ENCODE measurements at places on chromosomes 6 and 20.

GRCh38 chr6:130207979-130208649 lies 14.6 kb downstream of the SAMD3 start:
- no peak for DNase-seq

DNA sequence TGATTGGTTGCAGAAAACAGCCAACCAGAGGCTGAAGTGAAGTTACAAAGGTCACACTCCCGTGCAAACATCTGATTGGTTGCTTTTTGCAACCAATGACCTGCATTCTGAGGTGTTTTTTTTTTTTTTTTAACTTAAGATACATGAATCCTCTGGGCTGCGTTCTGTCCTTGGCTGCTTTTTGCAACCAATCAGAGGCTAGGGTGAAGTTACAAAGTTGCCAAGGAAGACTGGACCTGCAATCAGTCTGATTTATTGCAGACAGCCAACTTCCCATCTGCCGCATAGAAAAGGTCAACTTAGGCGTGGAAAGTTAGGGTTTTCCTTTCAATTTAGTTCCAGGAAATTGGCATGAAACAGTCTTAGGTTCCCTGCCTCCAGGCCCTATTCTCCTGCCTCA lies 292.9 kb downstream of the PLCB1 start:
- no peak for DNase-seq

- DNase-seq = no peak
Measured at GRCh38 chr6:1287103-1287591, 24.8 kb upstream of the FOXQ1 start.

- DNase-seq = no peak
Measured at GRCh38 chr20:11780765-11781369, 136.8 kb upstream of the BTBD3 start.

GRCh38 chr20:51902933-51903332 lies 100.6 kb upstream of the SALL4 start:
- no peak for DNase-seq

- no peak for DNase-seq
Measured at GRCh38 chr6:37669887-37670437, 27.7 kb downstream of the MDGA1 start.

DNA sequence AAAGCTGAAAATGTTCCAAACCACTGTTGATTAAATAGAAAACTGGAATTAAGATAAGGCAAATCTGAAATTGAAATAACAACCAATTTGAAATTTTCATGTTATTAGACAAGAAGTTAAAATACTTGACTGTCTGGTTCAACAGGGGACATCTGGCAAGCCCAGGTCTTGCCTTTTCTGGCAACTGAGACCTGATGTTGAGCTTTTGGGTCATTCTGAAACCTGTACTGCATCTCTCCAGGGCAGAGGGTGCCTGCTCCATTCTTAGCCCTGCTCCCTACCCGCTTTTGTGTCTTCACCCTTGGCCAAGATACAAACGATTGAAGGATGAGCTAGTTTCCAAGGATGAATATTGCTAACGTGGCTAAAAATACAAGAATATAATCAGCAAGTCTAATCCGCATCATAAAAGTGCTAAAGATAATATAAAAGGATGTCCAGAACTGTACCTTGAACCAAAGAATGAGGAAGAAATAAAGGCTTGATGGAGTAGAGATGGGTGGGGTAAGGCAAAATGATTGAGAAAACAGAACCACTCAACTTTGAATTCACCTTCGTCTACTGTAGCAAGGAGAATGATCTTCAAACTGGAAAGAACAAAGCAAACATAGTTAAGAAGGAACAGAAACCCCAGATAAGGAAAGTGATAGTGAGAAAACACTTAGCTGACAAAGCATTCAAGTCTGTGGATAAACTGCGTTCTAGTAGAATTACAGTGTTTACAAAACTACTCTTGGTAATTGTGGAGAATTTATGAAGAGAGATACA lies 109.8 kb upstream of the MAN1A1 start:
- no peak for DNase-seq

GRCh38 chr6:126937426-126937825 lies 181.0 kb upstream of the RSPO3 start:
- no peak for DNase-seq

- DNase-seq = no peak
Measured at GRCh38 chr6:132261354-132261753, 139.9 kb downstream of the MOXD1 start.

- no peak for DNase-seq
Measured at GRCh38 chr6:135306740-135307420, 125.8 kb downstream of the MYB start.

DNA sequence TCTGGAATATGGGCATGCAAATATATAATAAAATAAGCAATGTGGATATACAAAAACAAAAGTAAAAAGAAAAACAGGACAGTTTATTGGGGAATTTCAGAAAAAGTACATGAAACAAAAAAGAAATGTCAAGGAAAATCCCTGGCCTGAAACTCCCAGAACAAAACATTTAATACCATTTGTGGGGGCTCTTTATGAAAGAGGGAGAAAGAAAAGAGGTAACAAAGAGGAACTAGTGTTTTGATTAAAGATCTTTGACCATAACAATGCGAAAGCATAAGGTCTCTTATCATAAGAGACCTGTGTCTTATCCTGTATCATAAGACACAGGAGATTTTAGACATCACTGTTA lies 88.6 kb upstream of the ARID1B start:
- no peak for DNase-seq

- DNase-seq = no peak
Measured at GRCh38 chr6:13764996-13765395, 49.4 kb downstream of the MCUR1 start.

DNA sequence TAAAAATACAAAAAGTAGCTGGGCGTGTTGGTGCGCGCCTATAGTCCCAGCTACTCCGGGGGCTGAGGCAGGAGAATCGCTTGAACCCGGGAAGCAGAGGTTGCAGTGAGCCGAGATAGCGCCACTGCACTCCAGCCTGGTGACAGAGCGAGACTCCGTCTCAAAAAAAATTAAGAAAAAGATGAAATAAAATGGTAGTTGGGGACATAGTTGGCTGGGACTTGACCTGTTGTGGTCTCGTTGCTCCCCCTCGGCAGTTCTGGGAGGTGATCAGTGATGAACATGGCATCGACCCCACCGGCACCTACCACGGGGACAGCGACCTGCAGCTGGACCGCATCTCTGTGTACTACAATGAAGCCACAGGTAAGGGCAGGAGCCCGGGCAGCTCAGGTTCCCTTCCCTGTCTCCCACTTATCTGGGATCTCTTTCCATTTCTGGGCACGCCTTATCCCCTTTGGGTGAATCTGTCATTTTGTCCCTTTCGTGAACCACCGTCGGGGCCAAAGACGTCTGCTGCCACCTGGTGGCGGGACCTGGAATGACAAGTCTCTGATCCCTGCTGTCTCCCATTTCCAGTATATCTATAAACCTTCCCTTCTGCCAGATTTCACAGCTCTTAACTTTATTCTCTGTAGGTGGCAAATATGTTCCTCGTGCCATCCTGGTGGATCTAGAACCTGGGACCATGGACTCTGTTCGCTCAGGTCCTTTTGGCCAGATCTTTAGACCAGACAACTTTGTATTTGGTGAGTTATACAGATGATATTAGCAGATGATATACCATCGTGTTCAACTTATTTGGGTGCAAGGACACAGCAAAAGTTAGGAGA lies 2.3 kb downstream of the TUBB start:
- peak; percentile 69 for DNase-seq

GRCh38 chr6:14026831-14027539 lies 90.6 kb upstream of the CD83 start:
- no peak for DNase-seq

DNA sequence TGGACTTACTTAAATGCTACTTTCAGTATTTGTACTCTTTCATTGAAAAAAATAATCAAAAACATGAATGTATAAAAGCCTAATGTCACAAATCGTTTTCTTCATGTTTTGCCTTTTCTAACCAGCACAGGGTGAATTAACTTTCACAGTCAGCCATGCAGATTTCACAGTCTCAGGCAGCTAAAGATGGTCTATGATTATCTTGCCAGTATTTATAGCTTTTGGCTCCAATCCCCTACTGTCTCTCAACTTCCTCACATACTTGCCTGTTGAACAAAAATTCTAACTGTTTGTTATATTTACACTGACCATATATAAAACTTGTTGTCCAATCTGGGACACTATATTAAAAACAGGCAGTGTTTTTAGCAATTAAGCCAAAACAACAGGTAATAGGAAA lies 358.2 kb downstream of the ARHGAP18 start:
- DNase-seq = no peak

DNA sequence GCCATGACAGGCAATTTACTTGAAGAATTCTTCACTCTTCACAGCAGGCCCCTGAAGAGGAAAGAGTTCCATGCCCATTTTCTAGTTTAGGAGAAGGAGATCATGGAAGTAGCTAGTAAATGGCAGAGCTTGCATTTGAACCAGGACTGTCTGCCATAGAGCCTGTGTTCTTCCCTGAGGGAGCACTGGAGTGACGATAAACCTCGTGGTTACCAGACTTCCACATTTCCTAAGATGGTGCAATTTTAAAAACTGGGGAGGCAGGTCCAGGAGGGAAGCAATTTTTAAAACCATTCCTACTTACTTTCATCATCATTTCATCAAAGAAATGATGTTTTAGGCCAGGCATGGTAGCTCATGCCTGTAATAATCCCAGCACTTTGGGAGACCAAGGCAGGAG lies 36.8 kb downstream of the STK35 start:
- no peak for DNase-seq

- no peak for DNase-seq
Measured at GRCh38 chr20:52012079-52012478, 179.5 kb downstream of the ZFP64 start.

GRCh38 chr20:61433176-61433575 lies 181.1 kb downstream of the CDH4 start:
- DNase-seq = no peak

DNA sequence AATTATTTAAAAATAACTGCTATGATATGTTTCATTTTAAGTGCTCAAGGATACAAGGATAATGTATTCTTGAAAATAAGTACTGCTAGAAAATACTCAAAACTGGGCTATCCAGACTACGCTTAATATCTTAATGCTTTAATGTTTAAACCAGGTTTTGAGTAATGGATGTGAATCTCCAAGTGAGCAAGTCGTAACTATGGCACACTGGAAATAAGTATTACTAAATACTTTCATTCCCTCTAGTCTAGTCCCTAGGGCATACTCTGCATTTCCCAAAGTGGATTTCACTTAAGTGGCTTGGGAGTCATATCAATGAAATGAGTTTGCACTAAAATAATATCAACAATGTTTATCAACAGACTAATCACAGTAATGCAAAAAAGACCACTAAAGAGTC lies 48.1 kb downstream of the HMGCLL1 start:
- DNase-seq = no peak

DNA sequence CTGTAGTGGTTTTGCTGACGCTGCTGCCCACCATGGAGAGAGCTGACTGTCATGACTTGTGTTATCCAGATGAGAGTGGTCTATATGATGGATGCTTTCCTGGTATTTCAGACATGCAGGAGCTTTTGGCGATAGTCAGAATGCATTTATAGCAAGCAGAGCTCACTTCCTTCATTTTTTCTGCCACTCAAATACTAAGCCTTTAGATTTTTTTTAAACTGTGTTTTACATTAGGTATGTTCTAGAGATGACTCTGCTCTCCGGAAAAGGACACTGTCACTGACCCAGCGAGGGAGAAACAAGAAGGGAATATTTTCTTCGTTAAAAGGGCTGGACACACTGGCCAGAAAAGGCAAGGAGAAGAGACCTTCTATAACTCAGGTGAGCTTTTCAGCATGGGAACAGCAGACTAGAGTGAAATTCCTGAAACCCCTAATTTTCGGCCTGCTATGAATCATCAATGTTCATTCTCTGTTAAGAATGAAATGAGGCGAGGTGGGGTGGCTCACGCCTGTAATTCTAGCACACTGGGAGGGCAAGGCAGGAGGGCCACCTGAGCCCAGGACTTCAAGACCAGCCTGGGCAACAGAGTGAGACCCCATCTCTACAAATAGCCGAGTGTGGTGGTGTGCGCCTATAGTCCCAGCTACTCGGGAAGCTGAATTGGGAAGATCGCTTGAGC lies 98.6 kb upstream of the CLDN20 start:
- no peak for DNase-seq

DNA sequence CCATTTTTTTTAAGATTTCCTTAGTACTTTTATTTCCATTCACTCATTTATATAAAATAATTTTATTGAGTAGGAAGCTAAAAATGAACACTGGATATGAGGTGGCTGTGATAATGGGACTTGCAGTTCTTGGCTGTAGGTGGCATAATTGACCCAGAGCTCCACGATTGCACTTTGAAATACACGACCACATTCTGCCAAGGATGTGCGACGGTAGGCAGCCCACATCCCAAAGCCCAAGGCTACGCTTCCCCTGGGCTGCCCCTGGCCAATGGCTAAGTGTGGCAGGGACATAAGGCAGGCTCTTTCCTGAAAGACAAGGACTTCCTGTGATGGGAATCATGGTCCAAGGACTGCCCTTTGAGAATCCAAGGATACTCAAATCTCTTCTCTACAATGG lies 43.7 kb upstream of the ADTRP start:
- no peak for DNase-seq

DNA sequence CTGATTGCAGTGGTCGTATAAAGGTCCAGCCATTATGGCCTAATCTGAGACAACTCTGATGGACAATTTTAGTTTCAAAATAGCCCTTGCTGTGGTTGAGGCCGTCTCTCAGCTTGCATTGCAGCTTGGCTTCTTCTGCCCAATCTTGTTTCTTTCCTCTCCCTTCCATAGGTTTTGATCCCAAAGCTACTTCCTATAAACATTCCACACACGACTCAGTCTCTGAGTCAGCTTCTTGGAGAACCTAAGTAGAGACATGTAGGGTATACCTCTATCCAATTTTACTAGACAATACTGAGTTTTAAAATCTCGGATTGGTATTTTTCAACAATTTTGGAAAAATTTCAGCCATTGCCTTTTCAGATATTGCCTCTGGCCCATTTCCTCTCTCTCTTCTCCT lies 13.4 kb downstream of the IYD start:
- no peak for DNase-seq

DNA sequence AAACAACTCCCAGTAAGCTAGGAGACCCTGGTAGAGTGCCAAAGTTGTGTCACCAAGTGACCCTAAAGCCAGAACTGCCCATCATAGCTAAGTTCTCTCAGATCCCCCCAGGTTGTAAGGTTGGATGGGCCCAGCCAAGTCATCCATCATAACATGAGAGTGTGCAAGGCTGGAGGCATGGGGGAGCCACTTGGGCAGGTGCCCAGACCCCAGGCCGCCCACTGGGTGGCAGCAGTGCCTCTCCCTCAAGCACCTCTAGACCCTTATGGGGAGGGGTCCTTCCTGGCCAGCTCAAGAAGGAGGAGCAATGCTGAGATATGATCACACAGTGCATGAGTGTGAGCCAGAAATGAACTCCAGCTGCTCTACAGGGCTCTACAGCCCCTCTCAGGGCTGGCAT lies 154.5 kb downstream of the MYLK4 start:
- no peak for DNase-seq

GRCh38 chr20:18543932-18544331 lies 23.3 kb upstream of the SMIM26 start:
- DNase-seq = no peak

Measured in stimulated activated CD4-positive, alpha-beta T cell treated with anti-CD3 and anti-CD28 coated beads, Interleukin-1b, Interleukin-23, amount 100 ng/mL, for 1 hour (primary cell).